ENCODE measurements at places on chromosomes 11 and 22.
A peak's percentile ranks its signal among the peaks of the same experiment; 100 is the strongest.

DNA sequence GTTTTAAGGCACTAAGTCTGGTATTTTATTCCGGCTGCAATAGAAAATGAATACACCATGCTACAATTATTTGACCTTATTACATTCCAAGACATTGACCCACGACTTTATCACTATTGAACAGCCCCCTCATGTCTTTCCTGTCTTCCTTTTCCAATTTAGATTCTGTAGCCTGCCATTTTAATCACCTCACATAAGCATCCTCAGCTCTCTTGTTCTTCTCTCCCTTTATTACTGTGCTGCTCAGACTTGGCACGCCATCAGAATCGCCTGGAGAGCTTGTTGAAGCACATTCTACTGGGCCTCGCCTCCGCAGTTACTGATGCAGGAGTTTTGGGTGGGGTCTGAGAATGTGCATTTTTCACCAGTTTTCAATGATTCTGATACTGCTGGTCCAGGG lies 38.7 kb upstream of the SWAP70 start:
- no peak for DNase-seq

- no peak for DNase-seq
Measured at GRCh38 chr22:45997777-45998637, 21.0 kb upstream of the WNT7B start.

DNA sequence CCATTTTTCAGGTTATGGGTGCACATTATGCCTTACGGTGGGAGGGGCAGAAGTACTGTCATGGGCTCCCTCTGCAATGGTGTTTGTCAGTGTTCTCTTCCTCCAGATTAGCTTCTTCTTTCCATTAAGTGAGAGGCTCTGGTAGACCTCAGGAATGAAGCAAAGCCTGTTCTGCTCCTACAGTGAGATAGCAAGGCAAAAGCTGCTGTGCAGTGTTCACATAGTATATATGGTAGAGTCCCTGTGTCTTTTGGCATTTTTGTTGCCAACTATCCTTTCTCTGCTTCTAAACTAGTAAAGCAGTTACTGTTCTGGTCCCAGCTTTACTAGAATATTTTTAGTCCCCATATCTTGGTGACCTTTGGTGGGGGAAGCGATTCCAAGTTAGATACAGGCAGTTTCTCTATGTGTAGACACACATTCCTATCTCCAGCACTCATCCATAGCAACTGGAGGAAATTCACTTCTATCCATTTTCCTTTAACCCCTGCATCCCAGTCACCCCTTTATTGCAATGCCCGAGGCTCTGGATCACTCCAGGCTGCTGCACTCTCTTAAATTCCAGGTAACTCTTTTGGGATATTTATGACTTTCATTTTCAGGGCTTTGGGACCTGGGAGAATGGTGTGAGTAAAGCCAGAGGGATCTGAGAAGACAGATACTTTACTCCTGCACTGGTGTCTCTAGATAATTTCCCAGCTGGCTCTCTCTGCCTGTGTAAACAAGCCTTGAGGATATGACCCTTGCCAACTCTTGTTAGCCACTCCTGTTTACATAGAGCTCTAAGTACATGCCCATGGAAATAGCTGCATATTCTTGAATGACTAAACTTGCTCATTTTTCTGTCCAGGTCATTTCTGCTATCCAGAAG lies 3.9 kb upstream of the TRIM34 start:
- DNase-seq, result no peak

DNA sequence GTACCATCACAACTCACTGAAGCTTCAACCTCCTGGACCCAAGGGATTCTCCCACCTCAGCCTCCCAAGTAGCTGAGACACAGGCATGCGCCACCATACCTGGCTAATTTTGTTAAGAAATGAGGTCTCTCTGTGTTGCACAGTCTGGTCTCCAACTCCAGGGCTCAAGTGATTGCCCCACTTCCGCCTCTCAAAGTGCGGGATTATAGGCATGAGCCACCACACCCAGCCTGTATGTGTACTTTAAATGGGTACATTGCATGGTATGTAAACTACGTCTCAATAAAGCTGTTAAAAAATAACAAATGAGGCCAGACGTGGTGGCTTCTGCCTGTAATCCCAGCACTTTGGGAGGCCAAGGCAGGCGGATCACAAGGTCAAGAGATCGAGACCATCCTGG lies 36.2 kb upstream of the DDX6 start:
- DNase-seq, result no peak

DNA sequence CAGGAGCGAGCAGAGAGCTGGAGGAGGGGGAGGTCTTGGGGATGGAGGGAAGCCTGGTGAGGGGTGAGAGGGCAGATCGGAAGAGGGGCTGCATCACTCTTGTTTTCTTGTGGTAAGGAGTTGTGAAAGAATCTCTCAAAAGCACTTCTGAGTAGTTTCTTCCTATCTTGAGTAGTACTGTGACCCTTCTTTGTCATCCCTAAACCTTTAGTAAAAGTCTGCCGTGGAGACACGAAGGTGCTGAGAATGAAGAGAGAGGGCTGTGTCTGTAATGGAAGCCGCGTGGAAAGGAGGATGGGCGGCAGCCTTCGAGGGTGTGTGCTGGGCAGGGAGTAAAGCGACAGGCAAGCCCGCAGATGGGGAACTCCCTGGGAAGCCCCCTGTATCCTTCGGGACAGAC lies 237.8 kb downstream of the TBC1D22A start:
- DNase-seq, result no peak

DNA sequence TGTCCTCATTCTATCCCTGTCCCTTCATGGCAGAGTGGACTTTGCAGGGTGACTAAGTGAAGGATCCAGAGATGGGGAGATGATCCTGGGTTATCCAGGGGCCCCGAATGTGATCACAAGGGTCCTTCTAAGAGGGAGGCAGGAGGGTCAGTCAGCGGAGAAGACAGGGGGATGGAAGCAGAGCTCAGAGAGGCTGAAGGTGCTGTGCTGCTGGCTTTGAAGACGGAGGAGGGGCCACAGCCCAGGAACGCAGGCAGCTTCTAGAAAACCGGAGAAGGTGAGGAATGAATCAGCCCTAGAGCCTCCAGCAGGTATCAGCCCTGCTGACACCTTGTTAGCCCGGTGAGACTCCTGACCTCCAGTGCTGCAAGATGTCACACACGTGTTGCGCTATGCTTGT lies 63.7 kb downstream of the CDKN1C start:
- no peak for DNase-seq

DNA sequence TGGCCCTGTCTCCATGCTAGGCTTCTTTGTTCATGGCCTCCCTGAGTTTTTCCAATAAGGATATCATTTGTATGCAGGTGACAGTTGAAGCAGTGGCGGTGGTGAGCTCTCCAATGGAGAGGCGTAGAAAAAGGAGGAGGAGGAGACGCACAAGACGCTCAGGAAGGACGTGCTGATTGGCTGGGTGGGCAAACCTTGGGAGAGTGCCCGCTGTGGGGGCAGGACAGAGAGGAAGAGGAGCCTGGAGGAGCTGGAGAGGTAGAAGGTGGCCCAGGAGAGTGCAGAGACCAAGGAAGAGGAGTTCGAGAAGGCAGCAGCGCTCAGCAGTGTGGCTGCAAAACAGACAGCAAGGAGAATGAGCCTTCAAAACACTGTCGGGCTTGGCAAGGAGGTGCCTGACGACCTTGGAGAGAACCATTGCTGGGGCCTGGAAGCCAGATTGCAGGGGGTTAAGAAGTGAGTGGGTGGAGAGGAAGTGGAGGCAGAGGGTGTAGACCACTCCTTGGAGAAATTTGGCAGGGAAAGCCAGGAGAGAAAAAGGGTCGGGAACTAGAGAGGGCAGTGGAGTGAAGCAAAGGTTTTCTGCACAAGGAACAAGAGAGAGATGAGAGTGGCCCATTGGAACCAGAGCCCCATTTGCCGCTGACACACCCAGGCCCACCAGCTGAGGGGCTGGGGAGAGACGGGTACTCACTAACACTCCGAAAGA lies 7.5 kb downstream of the CLCF1 start:
- no peak for DNase-seq

- DNase-seq, result no peak
Measured at GRCh38 chr22:25488244-25489020, 76.0 kb upstream of the GRK3 start.

DNA sequence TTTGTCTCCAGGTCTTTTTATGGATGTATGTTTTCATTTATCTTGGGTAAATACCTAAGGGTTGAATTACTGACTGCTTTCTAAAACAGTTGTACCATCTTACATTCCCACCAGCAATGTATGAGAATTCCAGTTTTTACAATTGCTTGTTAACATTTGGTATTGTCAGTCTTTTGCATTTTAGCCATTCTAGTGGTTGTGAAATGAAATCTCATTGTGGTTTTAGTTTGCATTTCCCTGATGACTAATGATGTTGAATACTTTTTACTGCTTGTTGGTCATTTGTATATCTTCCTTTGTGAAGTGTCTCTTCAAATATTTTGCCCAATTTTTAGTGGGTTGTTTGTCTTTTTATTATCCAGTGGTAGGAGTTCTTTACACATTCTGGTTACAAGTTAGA lies 92.8 kb downstream of the ARFGAP2 start:
- no peak for DNase-seq

DNA sequence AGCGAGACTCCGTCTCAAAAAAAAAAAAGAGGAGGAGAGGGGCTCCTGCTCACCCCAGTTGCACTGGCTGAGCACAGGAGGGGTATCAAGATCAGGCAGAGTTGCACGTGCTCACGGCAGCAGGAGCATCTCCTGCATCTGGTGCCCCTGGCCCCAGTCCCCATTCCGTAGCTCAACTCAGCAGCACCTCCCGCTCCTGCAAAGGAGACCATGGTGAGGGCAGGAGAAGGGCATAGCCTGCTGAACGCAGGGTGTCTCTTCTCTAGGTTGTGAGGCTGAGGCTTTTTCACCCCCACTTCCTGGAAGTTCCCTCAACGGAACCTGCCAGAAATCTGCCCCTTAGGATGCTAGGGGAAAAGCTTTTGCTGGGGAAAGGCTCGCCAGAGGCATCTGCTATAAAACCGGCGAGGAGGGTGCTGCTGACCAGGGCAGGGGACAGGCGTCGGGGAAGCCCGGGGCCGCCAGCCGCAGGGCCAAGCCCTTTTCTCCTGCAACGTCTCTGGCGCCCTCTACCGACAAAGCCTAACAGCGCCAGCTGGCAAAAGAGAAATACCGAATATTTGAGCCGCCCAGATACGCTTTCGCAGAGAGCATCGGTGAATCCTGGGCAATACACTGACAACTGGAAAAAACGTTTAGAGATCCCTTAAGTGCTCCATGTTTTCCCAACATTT lies 1.0 kb upstream of the PPP6R2 start:
- peak; percentile 91 for DNase-seq

DNA sequence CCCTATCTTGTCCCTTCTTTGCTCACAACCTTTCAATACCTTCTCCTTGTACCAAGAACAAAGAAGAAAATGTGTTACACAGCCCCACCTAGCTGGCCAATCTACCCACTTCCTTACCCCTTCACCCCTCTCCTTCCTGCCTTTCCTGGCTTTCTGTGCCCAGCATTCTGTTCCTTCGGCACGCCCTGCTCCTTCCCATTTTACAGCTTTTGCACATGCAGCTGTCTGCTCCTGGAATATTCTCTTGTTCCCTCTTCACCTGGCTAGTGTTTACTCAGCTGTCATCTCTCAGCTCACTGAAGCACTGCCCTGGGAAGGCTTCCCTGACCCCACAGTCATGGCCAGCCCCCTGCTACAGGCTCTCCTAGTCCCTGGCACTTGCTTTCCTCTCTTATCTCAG lies 30.7 kb downstream of the SERPINH1 start:
- DNase-seq, result no peak

GRCh38 chr11:2583605-2583958 lies 116.2 kb downstream of the KCNQ1OT1 start:
- no peak for DNase-seq

- no peak for DNase-seq
Measured at GRCh38 chr11:85407648-85408047, 219.5 kb downstream of the DLG2 start.

All from CD4-positive, alpha-beta T cell treated with Interleukin-15 for 4 hours (primary cell).